ENCODE measurements at places on chromosomes 6 and 20. TPM values are rescaled to one million over a fixed set of nuclear protein-coding genes. Genes with fewer than 3 reads are reported as not detected.

- no peak overlapping the region for H3K4me3 ChIP-seq
- no peaks in the 10 kb centered on the region for H3K27me3 ChIP-seq
- no peak overlapping the region for H3K27ac ChIP-seq
- H3K36me3 ChIP-seq = no peaks in the 10 kb centered on the region
- DNase-seq = no peak
Observed at GRCh38 chr6:169624785-169625184, 77.0 kb downstream of the WDR27 start.

GRCh38 chr6:119673741-119674140 lies 324.2 kb upstream of the MAN1A1 start:
- H3K4me1 ChIP-seq = peaks cover 5% of the 10 kb centered on the region
- DNase-seq = no peak
- H3K27ac ChIP-seq = no peak overlapping the region
- H3K4me3 ChIP-seq = no peak overlapping the region
- peaks cover 22% of the 10 kb centered on the region for H3K27me3 ChIP-seq

GRCh38 chr20:35947907-35948306 lies 6.4 kb downstream of the SCAND1 start:
- peaks cover 40% of the 10 kb centered on the region for H3K36me3 ChIP-seq
- no peaks in the 10 kb centered on the region for H3K27me3 ChIP-seq
- DNase-seq = no peak
- H3K27ac ChIP-seq = no peak overlapping the region

The PLAGL2 gene
- 125 TPM for total RNA-seq

The TPX2 gene
- total RNA-seq = 83.0 TPM

The SLC22A23 gene
- total RNA-seq = not detected
